ENCODE measurements at places on chromosomes 11 and 22. TPM values are rescaled to one million over a fixed set of nuclear protein-coding genes. Genes with fewer than 3 reads are reported as not detected.

Gene OR52H1
- total RNA-seq: not detected

Gene RAPSN
- not detected for total RNA-seq

DNA sequence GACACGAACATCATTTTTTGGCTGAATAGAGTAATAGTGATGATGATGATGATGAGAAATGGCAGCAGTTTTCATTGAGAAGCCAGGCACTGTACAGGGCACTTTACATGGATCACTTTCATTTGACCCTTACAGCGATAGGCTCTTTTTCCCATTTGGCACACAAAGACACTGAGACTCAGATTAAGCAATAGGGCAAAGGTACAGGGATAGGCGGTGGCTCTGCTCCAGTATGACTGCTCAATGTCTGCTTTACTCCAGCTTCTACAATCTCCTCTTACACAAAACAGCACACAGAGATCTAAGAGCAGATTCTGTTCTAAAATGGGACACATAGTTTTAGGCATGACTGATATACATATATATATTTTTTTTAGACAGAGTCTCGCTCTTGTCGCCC is 40.6 kb downstream of the MPPED2 start:
- no peak for DNase-seq
- no peaks in the 10 kb centered on the region for H3K36me3 ChIP-seq
- no peaks in the 10 kb centered on the region for H3K27me3 ChIP-seq
- no peak overlapping the region for H3K4me3 ChIP-seq
- H3K4me1 ChIP-seq: no peaks in the 10 kb centered on the region
- no peak overlapping the region for H3K27ac ChIP-seq

GRCh38 chr11:119378851-119379465 is 2.5 kb downstream of the USP2 start:
- H3K27ac ChIP-seq: no peak overlapping the region
- no peaks in the 10 kb centered on the region for H3K27me3 ChIP-seq
- peaks cover 39% of the 10 kb centered on the region for H3K4me1 ChIP-seq
- no peak for DNase-seq
- no peaks in the 10 kb centered on the region for H3K36me3 ChIP-seq

DNA sequence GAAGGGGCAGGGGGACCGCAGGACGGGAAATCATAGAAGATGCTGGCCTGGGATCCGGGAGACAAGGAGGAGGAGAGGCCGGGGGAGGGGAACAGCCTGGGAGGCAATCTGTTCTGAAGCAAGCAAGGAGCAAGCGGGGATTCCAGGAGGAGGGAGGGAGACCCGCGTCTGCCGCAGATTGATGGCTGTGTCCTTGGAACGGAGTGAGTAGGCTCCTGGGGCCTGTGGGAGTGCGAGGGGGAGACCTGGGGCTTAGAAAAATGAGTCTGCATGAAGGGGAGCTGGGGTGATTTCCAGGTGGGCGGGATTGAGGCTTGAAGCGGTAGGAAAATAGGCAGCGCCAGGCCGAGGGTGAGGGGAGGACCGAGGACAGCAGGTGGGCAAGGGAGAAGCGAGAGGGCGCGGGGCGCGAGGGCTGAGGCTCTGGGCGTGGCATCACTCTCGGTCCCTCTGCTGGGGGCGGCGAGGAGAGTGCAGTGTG is 1.6 kb upstream of the LRRC55 start:
- no peak overlapping the region for H3K4me3 ChIP-seq
- no peak for DNase-seq
- no peaks in the 10 kb centered on the region for H3K36me3 ChIP-seq
- H3K27me3 ChIP-seq: peaks cover 34% of the 10 kb centered on the region

- peaks cover 67% of the 10 kb centered on the region for H3K4me1 ChIP-seq
- peaks cover 4% of the 10 kb centered on the region for H3K36me3 ChIP-seq
- peak overlapping the region; percentile 41 for H3K4me3 ChIP-seq
Measured at GRCh38 chr22:46007848-46008261, 30.9 kb upstream of the WNT7B start.

DNA sequence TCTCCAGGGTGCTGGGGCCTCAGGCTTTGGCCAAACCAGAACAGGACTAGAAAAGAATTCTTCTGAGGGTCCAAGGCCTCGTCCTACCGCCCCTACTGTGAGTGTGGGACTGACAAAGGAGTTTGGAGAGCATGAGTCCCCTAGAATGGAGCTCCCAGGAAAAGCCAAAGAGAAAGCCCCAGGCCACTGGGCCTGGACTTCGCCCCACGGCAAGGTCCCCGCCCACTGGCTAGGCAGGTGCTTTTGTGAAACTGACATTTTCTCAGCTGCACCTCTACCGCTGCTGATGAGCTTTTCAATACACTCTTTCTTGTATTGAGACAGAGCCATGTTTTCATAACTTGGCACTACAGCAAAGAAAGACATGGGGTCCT is 9.7 kb upstream of the FGF3 start:
- no peak for DNase-seq
- H3K27me3 ChIP-seq: peaks cover 20% of the 10 kb centered on the region
- H3K27ac ChIP-seq: no peak overlapping the region
- no peaks in the 10 kb centered on the region for H3K36me3 ChIP-seq
- H3K4me1 ChIP-seq: no peaks in the 10 kb centered on the region
- H3K4me3 ChIP-seq: no peak overlapping the region

All from HFFc6 (cell line).